ENCODE measurements at places on chromosomes 6 and 20.
A peak's percentile ranks its signal among the peaks of the same experiment; 100 is the strongest.

GRCh38 chr6:150940941-150941340, 75.4 kb downstream of the MTHFD1L start:
- peak; percentile 92 for DNase-seq

DNA sequence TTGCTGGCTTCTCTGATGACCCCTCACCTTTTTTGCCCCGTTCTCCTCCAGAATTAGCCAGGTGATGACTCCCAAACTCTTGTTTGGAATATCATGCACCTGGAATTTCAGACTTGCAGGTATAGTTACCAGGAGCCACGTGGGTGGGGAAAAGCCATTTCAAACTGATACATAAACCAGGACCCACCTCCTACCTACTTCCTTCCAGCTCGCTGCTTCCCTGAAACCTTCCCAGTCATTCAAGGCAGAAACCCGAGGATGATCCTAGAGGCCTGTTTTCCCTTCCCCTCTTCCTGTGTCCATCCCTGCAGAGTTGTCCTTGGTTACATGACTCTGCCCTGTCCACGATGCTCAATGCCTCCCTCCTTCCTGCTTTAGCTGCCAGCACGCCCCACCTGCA, 101.9 kb downstream of the MTHFD1L start:
- DNase-seq, result no peak

DNA sequence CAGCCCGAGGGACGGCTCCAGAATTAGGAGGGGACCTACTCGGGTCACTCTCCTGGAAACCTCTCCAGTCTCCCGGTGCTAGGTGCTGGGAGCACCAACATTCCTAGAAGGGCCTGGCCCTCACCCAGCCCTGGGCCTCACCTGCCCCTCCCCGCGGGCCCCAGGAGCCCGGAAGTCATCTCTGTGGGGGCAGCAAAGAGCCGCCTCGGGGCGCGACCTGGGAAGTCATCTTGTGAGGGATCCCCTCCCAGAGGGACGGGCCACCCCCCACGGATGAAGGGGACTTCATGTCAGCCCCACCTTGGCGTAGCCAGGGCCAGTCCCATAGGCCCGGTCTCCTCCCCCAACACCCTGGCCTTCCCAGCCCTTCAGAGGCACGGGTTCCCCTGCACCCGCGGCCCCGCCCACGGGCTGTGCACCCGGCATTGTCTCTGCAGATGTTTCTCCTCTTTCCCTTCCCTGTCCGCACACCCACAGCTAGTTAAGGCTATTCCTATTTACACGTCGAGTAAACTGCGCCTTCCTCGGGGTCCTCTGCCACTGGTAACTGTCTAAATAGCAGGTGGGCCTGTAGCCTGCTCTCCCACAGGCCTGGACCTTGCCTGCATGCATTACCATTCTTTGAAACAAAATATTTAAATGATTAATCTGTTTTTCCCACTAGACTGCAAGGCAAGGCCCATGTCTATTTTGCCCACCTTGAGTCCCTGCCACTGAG, 896 bp upstream of the RNASET2 start:
- DNase-seq, result peak; percentile 17

DNA sequence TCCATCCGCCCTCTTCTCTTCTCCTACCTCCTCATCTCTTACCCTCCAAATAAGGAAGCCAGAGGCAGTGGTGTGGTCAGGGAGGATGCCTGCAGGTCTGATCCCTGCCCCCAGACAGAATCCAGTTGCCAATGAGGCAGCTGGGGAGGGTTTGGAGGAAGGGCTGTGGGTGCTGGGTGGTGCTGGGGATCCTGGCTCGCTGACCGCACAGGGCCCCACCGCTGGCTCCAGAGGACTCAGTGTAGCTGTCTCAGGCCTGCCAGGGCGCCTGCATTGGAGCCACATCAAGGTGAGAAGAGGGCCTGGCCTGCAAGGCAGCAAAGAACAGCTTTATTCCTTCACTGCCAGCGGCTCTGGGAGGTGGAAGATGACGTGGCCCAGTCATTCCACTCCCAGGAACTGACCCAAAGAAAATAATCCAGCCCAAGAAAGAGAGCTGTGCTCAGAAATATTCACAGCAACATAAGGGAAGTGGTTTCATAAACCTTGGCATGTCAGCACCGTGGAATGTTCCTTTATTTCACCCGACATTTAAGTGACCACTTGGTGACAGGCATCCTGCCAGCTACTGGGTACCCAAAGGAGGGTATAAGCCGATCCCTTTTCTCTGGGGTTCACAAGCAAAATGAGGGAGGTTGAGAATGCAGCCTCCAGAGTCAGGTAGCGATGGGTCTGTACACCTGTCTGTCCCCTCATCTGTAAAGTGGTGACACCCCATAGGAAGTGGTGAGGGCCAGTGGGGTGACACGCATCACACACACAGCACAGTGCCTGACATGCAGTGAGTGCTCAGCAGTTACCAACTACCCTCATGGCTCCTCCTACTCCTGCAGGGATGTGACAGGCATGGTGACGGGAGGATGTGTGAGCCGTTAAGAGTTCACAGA, 125.1 kb downstream of the SNX5 start:
- peak; percentile 89 for DNase-seq

DNA sequence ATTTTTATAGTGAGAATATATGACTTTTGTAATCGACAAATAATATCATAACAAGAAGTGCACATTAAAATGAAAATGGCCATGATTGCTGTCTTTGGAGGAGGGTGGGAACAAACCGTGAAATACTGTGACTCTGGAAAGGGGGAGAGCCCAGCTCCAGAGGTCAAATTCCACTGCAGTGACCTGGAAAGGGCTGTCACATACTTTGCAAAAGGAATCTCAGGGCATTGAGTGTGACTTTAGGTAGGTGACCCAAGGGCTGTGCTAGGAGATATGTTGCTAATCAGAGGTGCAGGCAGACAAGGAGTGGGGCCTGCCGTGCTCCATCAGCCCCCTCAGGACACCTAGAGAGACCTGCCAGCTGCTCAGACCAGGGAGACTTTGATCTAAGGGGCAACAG, 28.1 kb upstream of the BMP7 start:
- no peak for DNase-seq

GRCh38 chr6:93350774-93351173, 68.6 kb downstream of the EPHA7 start:
- no peak for DNase-seq

DNA sequence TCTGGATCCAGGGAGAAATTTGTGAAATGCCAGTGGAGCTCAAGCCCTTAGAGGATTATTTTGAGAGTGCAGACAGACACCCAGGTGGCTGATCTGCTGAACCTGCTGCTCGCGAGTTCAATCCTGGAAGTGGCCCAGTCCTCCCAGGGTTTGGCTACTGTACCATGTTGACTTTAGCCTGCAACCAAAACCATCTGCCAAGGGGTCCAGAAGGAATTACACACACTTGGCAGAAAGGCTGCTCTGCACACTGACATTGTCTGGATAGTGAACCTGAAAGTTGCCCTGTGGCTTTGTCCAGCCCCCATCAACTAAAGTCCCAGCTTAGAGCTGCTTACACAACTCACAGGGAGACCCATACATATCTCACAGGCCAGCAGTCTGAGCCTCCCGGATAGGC, 21.6 kb upstream of the PI3 start:
- no peak for DNase-seq

DNA sequence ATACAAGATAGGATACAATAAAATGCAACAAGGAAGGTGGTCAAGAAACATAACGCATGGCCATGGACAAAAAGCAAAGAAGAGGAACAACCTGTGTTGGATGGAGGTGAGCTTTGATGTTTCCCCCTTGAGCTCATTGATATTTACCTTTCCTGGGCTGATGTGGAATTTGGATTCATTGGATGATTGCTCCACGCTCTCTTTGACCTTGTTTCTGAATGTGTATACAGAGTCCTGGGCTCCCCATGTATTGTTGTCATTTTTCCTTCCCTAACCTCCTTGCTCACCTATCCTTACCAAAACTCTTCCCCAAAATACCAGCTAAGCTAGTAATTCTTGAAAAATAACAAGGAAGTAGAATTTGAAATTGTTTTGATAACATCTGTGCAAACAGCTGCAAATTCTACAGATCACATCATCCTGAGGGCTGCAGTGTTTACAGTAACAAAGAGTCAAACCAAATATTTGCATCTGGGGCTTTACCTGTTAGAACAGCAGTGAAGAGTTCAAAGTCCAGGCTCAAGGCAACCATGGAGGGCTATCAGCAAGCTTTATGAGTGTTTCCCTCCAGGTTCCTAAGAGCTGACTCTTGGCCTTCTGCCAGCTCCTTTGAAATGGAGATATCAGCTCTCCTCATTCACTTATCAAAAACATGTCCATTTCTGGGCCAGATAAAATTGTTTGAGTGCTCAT, 214.3 kb upstream of the MARCKS start:
- DNase-seq, result no peak

GRCh38 chr6:132961122-132961521, 146.8 kb downstream of the RPS12 start:
- peak; percentile 64 for DNase-seq

DNA sequence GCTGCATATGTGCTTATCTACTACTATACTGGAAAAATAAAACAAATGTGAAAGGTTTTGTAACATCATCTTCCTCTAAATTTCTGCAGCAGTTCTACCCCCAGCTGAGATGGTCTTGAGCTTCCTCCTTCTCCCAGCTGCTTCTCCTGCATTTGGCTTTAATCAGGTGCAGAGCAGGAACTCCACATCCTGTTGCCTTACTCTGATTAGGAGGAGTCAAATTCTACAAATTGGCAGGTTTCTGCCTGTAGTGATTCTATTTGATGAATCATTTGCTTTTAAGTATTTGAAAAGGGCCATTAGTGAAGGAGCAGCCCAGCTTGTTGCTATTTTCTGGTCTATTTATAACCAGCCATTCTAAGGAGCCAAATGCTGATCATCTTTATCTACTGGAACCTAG, 224.5 kb downstream of the GMDS start:
- DNase-seq, result peak; percentile 66

DNA sequence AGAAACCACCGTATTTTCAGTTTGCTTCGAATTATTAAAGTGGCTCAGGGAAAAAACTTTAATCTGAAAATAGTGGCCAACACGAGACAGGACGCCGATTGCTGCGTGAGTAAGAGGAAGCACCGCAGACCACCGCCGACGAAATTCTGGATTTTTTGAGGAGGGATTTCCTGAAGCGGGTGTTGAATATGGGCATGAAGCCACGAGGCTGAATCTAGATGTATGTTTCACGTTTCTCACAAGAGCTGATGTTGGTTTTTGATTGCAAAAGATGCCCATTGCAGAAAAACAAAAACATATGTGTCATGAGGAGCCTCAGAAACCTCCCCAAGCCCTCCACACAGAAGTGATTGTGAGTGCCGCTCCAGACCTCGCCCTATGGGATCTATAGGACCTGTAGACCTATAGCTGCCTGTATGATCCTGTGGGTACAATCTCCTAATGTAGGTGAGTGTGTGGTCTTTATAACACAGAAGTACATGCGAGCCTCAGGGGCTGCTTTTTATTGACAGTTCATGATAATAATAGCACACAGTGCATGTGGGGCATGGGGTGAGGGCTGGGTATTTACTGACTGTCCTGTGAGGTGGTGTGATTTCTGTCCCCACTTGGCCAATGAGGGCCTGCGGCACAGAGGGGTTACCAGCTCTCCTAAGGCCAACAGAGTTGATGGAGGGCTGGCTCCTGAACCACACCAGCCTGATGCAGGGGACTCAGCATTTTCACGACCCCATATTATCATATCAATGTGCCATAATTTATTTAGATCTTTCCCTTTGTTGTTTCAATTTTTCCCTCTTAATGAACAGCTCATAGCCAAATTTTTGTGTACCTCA, 243.9 kb downstream of the DLL1 start:
- peak; percentile 26 for DNase-seq

GRCh38 chr20:56779452-56780143, 150.5 kb downstream of the TFAP2C start:
- no peak for DNase-seq

Measured in fibroblast of skin of right quadriceps (primary cell).